Aorta (tissue), 5 donors: ENCODE measurements at places on chromosomes 7 and 10.

- DNase-seq, result no peak
Measured at GRCh38 chr7:117132321-117133120, 179.2 kb downstream of the ST7 start.

GRCh38 chr7:81114633-81115032 is 195.8 kb upstream of the SEMA3C start:
- DNase-seq, result no peak

GRCh38 chr7:68537774-68538071 is 1060.6 kb upstream of the AUTS2 start:
- DNase-seq, result no peak

- no peak for DNase-seq
Measured at GRCh38 chr10:122331100-122331499, 43.4 kb upstream of the PLEKHA1 start.

DNA sequence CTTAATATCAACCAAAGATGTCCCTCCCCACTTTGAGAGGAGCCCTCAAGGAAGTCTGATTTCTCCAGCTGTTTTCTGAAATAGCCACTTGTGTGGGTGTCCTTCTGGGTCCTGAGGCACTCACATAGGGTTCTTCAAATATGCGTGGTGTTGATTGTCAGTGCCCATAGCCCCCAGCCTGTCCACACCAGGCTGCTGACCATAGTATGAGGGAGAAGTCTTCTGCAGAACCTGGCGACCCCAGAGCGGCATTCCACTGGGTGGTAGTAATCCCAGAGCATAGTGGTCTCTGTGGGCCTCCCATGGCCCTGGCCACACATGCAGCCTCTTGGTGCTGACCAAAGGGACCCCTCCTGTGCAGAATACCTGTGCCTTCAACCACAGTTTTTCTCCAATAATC is 82.7 kb upstream of the MACROH2A2 start:
- DNase-seq, result no peak

DNA sequence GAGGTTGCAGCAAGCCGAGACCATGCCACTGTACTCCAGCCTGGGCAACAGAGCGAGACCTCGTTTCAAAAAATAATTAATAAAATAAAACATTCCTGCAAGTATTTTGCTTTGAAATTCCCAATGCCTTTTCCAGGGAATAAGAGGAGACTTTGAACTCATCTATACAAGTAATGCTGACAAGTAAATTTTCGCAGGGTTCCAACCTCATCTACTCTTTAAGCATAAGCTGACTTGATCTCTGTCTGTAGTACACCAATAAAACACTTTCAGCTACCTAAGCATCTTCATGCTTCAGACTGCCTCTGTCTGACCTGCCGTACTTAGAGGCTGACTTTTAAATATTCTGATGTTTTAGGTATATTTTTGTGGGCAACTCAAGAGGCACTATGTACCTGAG is 13.7 kb upstream of the BEND7 start:
- DNase-seq, result no peak

- peak; percentile 28 for DNase-seq
Measured at GRCh38 chr10:97898429-97898828, 48.8 kb downstream of the GOLGA7B start.

- DNase-seq, result no peak
Measured at GRCh38 chr10:69657430-69657829, 27.4 kb downstream of the FAM241B start.

DNA sequence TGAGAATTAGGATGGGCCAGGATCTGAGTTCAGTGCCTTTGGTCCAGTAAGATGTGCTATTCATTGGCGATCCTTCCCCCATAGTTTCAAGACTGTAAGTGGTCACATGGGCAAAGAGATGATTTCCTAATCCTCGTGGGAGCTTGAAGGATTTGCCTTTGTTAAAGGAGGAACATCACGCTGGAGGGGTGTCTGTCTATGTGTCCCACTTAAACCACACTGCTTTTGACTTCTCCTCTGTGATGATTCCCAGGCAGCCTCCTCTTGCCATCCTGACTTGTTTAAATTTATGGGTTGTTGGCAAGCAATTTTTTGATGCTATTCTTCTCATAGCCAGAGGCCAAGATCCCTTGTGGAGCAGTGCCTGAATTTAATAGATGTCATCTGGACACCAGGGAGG is 154.0 kb downstream of the TCF7L2 start:
- no peak for DNase-seq

- DNase-seq, result no peak
Measured at GRCh38 chr10:3460420-3461128, 288.0 kb upstream of the PITRM1 start.

DNA sequence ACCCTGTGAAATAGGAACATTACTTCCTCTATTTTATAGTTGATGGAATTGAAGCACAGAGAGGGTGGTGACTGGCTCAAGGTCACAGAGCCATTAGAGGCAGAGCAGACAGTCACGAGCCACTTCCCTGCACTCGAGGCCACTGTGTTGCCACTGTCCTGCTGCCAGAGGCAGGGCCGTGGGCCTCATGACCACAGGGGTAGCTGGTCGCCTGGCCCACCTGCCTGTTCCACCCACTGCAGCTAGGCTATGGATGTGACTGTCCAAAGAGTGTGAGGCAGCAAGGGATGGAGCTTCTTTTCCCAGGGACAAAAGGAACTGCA is 38.2 kb downstream of the RPS24 start:
- DNase-seq, result peak; percentile 45

DNA sequence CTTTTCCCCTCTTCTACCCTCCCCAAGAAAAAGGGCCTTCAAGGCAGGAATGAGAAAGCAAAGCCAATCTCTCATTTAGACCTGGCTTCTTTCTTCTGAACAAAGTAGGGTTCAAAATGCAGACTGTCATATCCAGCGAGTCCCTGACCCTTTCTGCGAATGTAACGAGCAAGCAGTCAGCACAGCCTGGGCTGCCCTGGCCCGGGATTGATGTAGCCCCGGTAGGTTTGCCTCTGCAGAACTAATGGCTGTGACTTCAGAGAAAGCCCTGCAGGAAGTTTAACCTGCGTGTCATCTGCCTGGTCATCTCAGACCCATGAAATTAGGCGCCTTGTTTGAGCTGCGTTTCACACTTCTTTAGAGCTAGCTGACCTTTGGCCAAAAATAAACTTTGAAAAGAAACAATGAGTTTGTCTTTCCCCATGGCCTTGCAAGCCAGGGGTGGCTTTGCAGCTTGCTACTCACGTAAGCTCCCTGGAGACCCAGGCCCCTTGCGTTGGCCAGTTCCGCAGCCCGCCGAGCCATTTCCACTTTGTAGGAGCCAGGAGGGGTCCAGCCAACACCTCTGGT is 36.4 kb downstream of the HABP2 start:
- DNase-seq, result no peak

GRCh38 chr7:115410972-115411686 is 489.2 kb downstream of the MDFIC start:
- DNase-seq, result no peak

DNA sequence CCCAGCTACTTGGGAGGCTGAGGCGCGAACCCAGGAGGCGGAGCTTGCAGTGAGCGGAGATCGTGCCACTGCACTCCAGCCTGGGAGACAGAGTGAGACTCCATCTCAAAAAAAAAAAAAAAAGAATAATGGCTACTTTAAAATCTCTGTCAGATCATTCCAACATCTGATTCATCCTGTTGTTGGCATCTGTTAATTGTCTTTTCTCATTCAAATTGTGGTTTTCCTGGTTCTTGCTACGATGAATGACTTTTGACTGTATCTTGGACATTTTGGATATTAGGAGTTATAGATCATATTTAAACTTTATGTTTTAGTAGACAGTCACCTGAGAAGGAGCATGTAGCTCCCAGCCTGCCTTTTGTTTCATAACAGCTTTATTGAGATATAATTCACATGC is 8.5 kb downstream of the TPST1 start:
- DNase-seq, result no peak

DNA sequence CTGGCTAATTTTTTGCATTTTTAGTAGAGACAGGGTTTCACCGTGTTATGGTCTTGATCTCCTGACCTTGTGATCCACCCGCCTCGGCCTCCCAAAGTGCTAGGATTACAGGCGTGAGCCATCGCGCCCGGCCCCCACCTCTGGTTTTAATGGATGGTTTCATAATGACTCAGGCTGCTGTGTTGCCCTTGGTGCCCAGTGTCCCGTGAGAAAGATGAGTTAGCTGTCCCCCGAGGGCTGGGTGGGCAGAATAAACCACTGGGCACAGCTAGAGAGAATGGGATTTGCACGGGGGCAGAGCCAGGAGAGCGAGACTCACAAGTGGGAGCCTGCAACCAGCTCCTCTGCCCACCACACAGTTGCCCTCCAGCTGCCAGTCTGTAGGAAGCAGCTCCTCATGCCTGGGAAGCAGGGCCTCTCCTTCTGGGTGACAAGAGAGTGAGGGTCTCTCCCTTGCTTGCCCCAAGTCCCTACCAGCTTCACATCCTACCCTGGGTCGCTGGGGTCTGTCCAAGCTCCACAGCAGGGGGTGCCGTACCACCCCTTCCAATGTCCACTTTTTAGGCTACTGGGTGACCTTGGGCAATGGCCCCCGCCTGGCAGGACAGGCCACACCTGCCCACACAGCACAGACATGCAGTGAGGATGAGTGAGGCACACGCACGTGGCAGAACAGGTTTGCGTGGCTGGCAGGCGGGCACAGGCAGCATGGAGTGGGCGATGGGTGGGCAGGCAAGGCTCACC is 16.1 kb upstream of the NDST2 start:
- DNase-seq, result no peak

DNA sequence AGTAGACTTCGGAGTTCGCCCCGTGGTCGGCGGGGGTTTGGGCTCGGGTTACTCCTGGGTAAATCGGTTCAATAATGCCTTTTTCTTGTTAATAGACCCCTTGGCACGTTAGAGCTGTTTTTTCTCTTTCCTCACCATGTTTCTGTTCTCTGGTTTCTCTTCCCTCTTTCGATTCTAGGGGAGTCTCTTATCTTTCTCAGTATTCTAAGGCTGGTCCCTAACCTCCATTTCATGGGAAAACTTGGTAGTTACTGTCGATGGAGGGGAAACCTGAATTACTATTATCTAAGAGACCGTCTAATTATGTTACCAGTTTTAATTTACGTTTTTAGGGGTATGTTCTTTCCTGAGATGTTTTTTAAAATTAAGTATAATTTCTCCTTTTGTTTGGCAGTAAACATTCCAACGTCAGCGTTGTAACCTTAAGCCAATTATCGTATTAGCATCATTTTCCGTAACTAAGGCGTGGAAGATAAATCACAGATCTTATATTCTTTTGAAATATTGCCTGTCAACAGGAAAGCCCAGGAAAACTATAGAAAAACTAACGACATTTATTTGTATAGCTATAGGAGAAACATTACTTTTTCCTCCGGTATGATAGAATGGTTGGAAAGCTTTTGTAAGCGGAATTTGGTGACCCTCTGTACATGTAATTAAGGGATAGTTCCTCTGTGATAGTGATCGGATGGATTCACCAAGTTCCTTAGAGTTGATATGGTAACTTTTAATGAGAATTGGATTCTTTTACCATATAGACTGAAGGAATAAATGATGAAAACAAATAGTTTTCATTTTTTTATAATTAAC is 847 bp downstream of the BTAF1 start:
- DNase-seq, result no peak

GRCh38 chr10:3961082-3961481 is 176.1 kb upstream of the KLF6 start:
- DNase-seq, result no peak

GRCh38 chr7:40937879-40938278 is 765.0 kb downstream of the INHBA start:
- DNase-seq, result no peak

GRCh38 chr10:26931223-26931622 is 70.5 kb upstream of the ABI1 start:
- DNase-seq, result peak; percentile 56

- no peak for DNase-seq
Measured at GRCh38 chr10:18955061-18955460, 93.5 kb upstream of the MALRD1 start.

DNA sequence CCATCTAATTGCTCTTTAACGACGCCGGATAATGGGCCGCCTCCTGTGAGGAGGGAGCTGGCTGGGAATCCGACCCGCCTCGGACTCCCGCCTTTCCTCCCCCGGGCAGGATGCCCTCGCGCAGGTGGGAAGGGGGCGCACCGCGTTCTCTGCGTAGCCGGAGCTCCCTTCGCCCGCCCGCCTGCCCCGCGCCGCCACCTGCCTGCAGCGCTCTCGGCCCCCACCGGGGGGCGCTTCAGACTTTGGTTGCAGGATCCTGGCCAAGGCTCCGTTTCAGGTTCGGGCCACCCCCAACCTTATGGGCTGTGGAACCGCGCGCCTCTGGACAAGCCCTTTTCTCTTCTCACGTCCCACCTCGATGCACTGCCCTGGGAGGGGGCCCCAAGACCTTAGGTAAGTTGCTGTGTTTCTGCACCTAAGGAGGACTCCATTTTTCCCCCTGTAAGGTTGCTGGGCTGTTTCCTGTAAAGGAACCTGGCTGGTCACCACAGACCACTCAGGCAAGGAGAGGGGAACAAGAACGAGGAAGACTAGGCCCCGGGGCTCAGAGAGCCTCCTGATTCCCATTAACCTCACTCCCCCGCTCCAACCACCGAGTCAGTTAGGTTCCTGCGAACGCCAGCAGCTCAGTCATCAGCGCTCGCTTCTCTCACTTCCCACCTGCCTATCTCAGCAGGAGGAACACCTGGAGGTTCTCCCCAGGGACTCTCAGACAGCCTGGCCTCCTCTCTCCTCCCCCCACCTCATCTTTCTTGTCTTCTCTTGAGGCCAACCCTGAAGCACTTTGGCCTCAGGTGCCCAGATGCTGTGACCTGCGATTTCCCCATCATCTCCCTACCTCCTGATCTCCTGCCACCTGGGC is 11.3 kb upstream of the KAZALD1 start:
- DNase-seq, result peak; percentile 69

DNA sequence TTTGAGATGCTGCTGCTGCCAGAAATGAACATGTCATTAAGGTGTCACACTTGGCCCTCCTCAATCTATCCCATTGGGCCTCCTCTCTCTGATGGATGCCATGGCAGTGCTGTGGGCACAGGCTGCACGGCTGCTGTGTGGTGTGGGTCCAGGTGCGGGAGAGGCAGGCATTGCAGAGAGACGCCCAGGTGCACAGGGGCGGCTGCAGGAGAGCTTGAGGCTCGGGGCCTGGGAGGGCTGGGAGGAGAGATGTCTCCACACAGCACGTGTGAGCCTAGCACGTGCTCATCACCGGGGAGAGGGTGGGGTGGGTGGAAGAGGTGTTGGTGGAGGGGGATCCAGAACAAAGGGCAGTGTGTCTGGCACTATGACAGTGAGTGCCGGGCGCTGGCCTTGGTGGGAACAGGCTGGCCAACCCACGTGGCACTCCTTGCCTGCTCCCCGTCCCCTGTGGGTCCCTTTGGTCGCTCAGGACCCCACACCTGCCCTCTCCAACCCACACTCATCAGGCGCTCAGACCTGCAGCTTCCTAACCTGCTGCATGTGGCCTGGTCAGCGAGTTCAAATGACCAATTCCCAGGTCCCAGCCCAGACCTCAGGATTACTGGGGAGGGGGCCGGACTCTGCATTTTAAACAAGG is 39.9 kb upstream of the BNIP3 start:
- DNase-seq, result no peak
